Stromal cell of bone marrow (primary cell): ENCODE measurements at places on chromosomes 5 and 9.

GRCh38 chr5:15366676-15367391 is 133.1 kb upstream of the FBXL7 start:
- no peak for DNase-seq

- no peak for DNase-seq
Measured at GRCh38 chr9:134915046-134915985, 2.4 kb downstream of the FCN1 start.

GRCh38 chr9:70852711-70853240 is 268.6 kb downstream of the TRPM3 start:
- DNase-seq, result no peak

DNA sequence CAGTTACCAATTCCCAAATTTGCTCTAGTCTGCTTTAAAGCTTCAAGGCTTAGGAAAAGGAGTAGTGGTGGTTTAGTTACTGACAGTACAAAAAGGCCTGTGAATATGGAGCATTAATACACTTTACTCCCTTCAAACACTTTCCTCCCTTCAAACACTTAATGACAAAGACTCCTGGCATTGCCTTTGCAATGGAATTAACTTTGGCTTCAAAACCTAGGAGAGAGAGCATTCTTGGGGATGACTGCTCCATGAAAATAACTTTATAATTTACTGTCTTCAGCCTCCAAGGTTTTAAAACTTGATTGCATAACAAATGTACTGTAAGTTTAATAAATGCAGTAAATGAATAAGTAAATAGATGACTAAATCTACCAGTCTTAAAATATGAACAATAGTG is 185.6 kb downstream of the TRPM3 start:
- DNase-seq, result peak; percentile 52

GRCh38 chr9:136486823-136487620 is 4.2 kb upstream of the SEC16A start:
- DNase-seq, result no peak

- DNase-seq, result no peak
Measured at GRCh38 chr9:31067418-31067817, 1317.0 kb upstream of the ACO1 start.

GRCh38 chr5:91632871-91633270 is 249.8 kb upstream of the ARRDC3 start:
- DNase-seq, result no peak

DNA sequence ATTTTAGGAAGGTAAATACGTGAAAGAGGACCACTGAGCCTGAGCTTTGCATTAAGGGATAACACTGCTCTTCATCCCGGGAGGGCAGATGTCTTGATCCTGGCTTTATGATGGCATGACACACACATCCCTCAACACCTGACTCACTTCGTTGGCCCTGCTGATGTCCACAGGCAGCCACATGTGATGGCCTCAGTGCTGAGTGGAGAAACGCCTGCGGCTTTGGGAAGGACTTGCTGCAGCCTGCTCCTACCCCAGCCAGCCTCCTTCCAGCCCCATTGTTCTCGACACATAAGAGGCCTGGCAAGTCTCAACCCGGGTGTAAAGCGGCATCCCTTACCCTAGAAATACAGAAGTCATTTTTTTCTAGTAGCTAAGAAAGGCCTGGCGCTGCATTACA is 169.0 kb downstream of the SYK start:
- DNase-seq, result no peak

- DNase-seq, result no peak
Measured at GRCh38 chr9:121577166-121577565, 74.3 kb upstream of the DAB2IP start.

DNA sequence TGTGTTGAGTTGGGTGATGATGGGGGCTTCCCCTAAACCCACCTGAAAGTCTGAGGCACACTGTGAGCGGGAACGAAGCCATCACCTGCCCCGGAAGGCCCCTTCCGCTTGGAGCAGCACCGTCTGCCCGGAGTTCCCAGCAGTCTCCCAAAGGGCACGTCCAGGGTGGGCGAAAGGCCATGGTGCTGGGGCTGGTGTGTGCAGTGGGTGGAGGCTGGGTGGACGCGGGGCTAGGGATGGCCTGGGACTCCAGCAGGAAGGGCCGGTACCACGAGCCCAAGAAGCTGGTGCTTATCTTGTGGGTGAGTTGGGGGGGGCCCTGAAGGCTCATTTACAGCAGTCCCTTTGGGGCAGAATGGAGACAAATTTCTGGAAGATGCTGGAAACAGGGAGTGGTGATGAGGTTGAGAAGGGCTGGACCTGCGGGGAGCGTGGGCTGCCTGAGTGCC is 4.6 kb downstream of the FLT4 start:
- DNase-seq, result no peak

- no peak for DNase-seq
Measured at GRCh38 chr9:114150608-114151007, 4.7 kb upstream of the COL27A1 start.

DNA sequence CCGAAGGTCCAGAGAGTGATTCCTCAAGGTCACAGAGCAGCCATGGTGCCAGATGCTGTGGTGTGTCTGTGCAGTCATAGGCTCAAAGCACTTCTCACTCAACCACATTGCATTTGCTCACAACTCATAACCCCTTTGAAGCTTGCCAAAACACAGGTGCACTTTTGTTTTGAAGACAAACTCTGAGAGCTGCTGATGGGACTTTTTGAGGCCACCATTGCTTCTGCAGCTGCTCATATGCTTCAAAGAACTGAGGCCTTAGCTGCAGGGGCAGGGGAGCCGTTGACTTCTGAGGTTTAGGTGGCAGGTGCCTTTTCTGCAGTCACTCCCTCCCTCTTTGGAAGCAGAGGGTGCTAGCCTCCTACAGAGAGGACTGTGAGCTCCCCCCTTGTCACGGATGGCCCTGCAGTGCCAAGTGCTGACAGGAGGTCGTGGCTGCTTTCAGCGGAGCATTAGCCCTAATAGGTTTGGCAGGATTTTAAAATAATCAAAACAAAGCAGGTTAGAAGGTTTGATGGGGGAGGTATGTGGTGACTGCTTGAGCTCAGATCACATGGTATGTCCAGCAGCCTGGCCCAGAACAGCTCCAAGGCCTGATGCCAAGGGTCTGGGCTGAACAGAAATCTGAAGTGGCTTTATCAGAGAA is 232.1 kb downstream of the MAN2A1 start:
- DNase-seq, result no peak

GRCh38 chr9:129669141-129669718 is 3.8 kb downstream of the PRRX2 start:
- peak; percentile 70 for DNase-seq

DNA sequence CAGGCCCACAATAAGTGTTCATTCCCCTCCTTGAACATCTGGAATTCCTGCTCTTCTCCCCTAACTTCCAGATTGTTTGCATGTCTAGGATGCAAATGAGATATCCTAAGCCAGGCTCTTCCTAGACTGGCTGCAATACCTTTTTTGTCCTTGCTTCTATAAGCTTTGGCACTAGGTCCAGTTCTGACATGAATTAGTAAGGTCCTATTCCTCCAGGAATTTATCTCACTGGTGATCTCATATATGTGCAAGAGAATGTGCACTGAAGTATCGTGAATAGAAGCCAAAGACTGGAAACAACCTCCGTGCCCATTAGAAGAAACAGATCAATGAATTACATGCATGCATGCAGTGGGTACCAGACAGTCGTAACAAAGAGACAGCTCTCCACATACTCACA is 25.2 kb downstream of the DUSP1 start:
- DNase-seq, result no peak

- DNase-seq, result no peak
Measured at GRCh38 chr9:126752881-126753670, 51.8 kb upstream of the ZBTB43 start.

DNA sequence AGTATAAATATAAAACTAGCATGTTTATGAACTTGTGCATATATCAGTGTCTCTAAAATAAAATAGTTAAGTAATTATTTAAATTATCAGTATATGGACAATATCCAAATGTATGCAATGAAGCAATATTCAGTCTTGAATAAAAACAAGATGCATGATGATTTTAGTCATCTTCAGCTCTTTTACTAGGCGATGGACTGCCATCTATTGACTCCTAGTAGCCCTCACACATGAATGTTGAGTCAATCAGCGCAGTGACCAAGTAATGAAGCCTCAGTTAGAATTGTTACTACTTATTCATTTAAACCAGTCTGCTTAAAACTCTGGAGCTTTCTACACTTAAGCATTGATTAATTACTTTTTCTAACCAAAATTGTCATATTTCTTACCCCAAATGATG is 92.9 kb upstream of the GRHPR start:
- DNase-seq, result peak; percentile 31
